ENCODE measurements at places on chromosomes 4 and X.

GRCh38 chr4:158003212-158003611 is 169.6 kb downstream of the GASK1B start:
- DNase-seq = no peak

- no peak for DNase-seq
Measured at GRCh38 chrX:1111601-1112300, 100.7 kb downstream of the CRLF2 start.

- DNase-seq = no peak
Measured at GRCh38 chrX:25005034-25005381, 10.8 kb downstream of the ARX start.

DNA sequence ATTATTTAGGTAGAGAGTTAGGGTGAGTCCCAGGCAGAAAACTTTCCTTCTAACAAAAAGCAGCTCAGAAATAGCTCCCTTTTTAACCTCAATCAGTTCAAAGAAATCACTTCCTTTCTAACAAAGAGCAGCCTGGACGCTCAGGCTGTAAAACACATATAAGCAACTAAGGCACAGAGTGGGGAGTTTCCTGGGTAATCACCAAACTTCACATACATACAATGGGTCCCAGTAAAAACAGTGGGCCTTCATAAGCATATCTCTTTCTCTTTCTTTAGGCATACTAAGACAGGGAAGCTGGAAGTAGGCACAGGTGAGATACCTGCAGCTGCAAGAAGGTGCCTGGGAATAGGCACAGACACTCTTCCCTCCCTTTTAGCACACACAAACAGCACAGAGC is 4.9 kb upstream of the NAF1 start:
- no peak for DNase-seq

DNA sequence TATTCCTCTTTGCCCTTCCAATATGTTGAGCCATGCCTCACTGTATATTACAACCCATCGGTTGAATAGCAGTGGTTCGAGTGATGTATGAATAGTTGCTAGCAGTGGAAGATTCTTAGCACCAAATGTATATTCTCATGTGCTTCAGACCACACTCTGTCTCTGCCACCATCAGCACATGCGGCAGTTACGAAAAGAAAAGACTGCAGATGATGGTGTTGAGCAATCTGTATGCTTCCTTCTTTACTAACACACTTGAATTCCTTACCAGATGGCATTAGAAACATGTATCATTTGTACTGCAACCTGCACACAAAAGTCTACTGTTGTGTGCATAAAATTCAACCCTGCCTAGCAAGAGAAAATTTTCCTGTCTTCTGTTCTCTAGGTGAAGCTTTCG is 214.6 kb downstream of the ENOX2 start:
- no peak for DNase-seq

- no peak for DNase-seq
Measured at GRCh38 chr4:12975511-12975910, 508.6 kb downstream of the RAB28 start.

- no peak for DNase-seq
Measured at GRCh38 chrX:107656978-107657377, 28.7 kb downstream of the PRPS1 start.

GRCh38 chrX:129706400-129707072 is 32.2 kb upstream of the XPNPEP2 start:
- peak; percentile 55 for DNase-seq

GRCh38 chr4:107709916-107710315 is 10.1 kb downstream of the PAPSS1 start:
- DNase-seq = no peak

- DNase-seq = no peak
Measured at GRCh38 chr4:152294331-152294730, 241.6 kb downstream of the FBXW7 start.

Measured in right forelimb (tissue), 1 donor.